Ascending aorta (tissue), 2 donors: ENCODE measurements at places on chromosomes 4 and X.

GRCh38 chr4:8730681-8731080 lies 138.1 kb downstream of the CPZ start:
- DNase-seq = peak; percentile 24
- H3K4me1 ChIP-seq = no peaks in the 10 kb centered on the region
- no peaks in the 10 kb centered on the region for H3K27me3 ChIP-seq
- no peak overlapping the region for H3K27ac ChIP-seq
- no peaks in the 10 kb centered on the region for H3K36me3 ChIP-seq
- H3K4me3 ChIP-seq = no peak overlapping the region

- no peak overlapping the region for H3K4me3 ChIP-seq
- H3K36me3 ChIP-seq = no peaks in the 10 kb centered on the region
- peaks cover 4% of the 10 kb centered on the region for H3K4me1 ChIP-seq
These were observed 2.8 kb upstream of the LGI2 start for GRCh38 chr4:25033526-25033925.

- no peak overlapping the region for H3K27ac ChIP-seq
- DNase-seq = no peak
- no peak overlapping the region for H3K4me3 ChIP-seq
- H3K36me3 ChIP-seq = no peaks in the 10 kb centered on the region
These were observed 75.3 kb downstream of the NAP1L3 start for GRCh38 chrX:93598076-93598475.

DNA sequence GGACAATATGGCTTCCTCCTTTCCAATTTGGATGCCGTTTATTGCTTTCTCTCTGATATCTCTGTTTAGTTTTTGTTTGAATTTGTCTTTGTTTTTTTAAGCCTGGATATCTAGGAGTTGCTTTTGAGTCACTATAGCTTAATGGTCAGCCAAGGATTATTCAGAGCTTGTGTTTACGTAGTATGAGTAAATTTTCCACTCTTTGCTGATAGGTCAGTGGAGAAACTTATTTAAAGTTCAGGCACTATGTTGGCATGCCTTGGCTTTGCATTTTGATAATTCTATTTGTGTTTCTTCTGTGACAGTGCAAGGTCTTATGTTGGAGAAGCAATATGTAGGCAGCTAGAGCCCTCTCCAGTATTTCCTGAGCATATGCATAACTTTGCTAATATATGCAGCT lies 315.2 kb downstream of the GRID2 start:
- no peak overlapping the region for H3K4me3 ChIP-seq
- H3K27me3 ChIP-seq = no peaks in the 10 kb centered on the region
- no peaks in the 10 kb centered on the region for H3K36me3 ChIP-seq
- no peaks in the 10 kb centered on the region for H3K4me1 ChIP-seq

- DNase-seq = no peak
- H3K36me3 ChIP-seq = no peaks in the 10 kb centered on the region
- H3K4me1 ChIP-seq = peaks cover 8% of the 10 kb centered on the region
- H3K27me3 ChIP-seq = no peaks in the 10 kb centered on the region
- H3K4me3 ChIP-seq = no peak overlapping the region
These were observed 78.3 kb upstream of the C1QTNF7 start for GRCh38 chr4:15349531-15349935.

DNA sequence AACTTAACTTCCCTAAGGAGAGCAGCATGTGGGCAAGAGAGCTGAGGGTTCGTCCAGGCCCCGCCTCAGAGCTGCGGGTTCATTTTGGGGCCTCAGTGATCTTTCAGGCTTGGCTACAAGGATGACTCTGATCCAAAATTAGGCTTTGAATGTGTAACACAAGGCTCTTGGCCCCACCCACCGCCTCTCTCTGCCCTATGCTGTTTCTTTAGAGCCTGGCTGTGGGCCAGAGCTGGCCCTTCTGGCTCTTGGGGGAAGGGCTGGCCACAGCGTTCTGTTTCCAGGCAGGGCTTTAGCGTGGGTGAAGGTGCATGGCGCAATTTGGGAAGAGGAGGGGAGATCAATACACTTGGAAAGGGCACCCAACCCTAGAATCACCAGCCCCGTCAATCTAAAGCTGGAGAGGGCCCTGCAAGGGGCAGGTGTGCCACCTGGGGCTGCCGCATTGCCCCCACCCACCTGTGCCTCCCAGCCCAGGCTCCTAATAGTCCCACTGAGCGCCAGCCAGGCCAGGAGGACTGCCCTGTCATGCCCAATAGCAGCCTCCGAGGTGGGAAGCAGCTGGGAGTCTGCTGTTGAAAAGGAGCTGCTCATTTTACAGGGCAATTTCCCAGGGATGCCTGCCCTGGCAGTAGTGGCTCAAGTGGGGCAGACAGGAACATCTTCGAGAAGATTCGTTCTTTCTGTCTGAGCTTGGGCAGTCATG lies 84.5 kb upstream of the MAML3 start:
- peaks cover 5% of the 10 kb centered on the region for H3K4me1 ChIP-seq
- no peaks in the 10 kb centered on the region for H3K36me3 ChIP-seq
- DNase-seq = peak; percentile 78
- H3K27ac ChIP-seq = peak overlapping the region; percentile 75
- no peaks in the 10 kb centered on the region for H3K27me3 ChIP-seq

GRCh38 chrX:3428792-3429191 lies 82.3 kb upstream of the MXRA5 start:
- H3K27me3 ChIP-seq = no peaks in the 10 kb centered on the region
- no peak overlapping the region for H3K4me3 ChIP-seq
- H3K36me3 ChIP-seq = no peaks in the 10 kb centered on the region
- DNase-seq = no peak

DNA sequence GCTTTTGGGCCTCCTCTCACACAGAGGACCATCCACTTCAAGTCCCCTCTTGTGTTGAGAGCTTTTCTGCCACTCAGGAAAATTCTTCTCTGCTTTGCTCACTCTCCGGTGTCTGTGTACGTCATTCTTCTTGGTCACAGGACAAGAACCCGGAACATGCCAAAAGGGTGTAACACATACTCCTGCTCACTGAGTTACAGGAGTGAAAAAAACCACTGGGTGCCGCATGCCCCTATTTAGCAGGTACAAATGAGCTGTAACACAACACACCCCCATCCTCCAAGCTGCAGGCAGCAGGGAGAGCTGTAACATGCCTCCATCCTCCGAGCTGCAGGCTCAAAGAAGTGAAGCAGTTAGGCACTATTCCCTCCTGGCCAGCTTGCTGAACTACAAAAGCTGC lies 13.0 kb upstream of the CXCL2 start:
- DNase-seq = no peak
- no peaks in the 10 kb centered on the region for H3K36me3 ChIP-seq
- peak overlapping the region; percentile 13 for H3K4me3 ChIP-seq
- peak overlapping the region; percentile 84 for H3K27ac ChIP-seq
- H3K4me1 ChIP-seq = peaks cover 11% of the 10 kb centered on the region

GRCh38 chrX:150610043-150610442 lies 41.6 kb downstream of the MTM1 start:
- no peaks in the 10 kb centered on the region for H3K36me3 ChIP-seq
- H3K4me1 ChIP-seq = no peaks in the 10 kb centered on the region
- no peak overlapping the region for H3K4me3 ChIP-seq
- H3K27ac ChIP-seq = no peak overlapping the region

- peak overlapping the region; percentile 65 for H3K27ac ChIP-seq
- H3K36me3 ChIP-seq = no peaks in the 10 kb centered on the region
- peak; percentile 73 for DNase-seq
- peaks cover 4% of the 10 kb centered on the region for H3K4me1 ChIP-seq
These were observed 84.8 kb downstream of the LIMCH1 start for GRCh38 chr4:41622787-41623186.

- DNase-seq = no peak
- no peak overlapping the region for H3K4me3 ChIP-seq
- peaks cover 23% of the 10 kb centered on the region for H3K36me3 ChIP-seq
- no peaks in the 10 kb centered on the region for H3K27me3 ChIP-seq
- peak overlapping the region; percentile 85 for H3K27ac ChIP-seq
These were observed 60.6 kb downstream of the POLR2B start for GRCh38 chr4:57039345-57039744.
